ENCODE measurements at places on chromosomes 3 and 15.

- DNase-seq = no peak
These were observed 18.7 kb downstream of the UQCC5 start for GRCh38 chr3:52555056-52555455.

DNA sequence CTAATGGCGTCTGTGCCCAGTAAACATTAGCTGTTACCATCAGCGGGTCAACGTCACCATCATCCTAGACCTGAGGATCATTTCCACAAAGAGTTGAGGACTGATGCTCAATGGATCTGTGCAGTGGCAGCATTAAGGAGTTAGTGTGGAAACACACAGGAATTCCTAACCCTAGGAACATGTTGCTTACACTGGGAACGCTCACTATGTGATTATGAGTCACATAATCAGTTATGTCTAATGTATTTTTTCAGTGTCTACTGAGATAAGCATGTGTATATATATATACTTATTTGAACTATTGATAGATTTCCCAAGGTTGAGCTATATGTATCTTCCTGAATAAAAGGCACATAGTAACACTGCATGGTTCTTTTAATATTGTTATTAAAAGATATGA is 19.0 kb downstream of the ARNT2 start:
- no peak for DNase-seq

DNA sequence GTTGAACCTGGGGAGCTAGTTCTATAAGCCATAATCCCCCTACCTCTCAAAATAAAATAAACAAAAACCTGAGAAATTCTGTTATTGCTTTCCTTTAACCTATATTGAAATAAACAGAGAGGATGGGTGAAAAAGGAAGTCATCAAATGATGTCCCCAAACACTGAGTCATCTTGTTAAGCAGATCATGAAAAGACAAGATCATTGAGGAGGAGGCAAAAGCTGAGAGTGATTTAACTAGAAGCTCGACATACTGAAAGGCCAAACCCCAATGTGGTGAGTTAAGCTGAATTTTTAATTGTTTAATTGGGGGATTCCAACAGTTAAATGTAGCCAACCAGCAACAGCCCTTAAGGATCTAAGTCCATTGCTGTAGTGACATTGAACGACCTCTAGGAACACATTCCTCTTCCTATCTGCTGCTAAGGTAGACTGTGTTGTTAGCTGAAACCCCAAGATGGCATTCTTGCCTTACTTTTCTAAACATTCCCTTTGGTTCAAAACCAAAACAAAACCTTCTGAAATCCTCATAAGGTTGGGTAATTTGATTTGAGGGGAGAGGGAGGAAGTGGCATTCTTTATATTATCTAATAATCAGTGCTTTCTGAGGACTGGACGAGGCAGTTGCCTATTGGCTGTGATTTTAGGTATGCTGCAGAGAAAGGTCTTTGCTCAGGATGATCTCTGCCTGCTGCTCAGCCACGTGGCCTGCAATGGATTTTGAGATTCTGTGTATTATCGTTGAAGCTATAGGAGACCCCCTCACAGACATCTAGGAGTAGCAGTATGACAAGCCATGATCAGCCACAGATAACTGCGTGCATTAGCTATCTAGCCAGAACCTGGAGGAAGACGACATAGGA is 62.7 kb upstream of the BNIP2 start:
- DNase-seq = no peak

DNA sequence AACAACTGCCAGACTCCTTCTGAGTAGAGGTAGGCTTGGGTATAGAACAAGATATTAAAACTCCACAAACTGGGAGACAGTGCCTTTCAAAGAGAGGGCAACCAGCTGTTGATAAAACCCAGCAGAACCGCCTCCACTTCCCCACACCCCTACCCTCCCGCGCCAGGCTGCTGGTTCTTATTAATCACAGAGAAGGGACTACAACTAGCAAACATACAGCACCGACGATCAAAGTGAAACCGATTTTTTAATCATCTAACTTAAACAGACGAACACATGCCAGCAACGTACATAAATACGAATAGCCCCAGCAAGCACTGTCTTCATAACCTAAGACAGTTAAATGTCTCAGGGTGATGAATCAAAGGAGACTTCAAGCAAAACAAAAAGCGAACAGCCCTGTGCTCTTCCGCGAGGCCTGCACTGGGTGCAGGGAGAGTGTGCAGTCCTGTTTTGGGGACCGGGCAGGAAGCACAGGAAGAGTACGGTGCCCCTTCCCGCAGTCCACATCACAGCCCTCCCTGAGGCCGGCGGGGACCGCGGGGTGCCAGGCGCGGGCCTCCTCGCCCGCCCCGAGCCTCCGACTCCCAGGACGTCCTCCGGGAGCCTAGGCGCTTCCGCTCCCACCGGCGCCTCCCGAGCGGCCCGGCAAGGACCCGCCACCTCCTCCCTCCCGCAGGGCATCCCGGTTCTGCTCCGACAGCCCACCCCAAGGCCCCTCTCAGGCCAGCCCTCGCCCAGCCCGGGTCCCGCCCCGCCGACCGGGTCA is 75.1 kb upstream of the VGLL4 start:
- DNase-seq = peak; percentile 74

- DNase-seq = no peak
These were observed 56.2 kb downstream of the GREM1 start for GRCh38 chr15:32774022-32774421.

GRCh38 chr3:115977866-115978265 is 354.6 kb downstream of the GAP43 start:
- no peak for DNase-seq

DNA sequence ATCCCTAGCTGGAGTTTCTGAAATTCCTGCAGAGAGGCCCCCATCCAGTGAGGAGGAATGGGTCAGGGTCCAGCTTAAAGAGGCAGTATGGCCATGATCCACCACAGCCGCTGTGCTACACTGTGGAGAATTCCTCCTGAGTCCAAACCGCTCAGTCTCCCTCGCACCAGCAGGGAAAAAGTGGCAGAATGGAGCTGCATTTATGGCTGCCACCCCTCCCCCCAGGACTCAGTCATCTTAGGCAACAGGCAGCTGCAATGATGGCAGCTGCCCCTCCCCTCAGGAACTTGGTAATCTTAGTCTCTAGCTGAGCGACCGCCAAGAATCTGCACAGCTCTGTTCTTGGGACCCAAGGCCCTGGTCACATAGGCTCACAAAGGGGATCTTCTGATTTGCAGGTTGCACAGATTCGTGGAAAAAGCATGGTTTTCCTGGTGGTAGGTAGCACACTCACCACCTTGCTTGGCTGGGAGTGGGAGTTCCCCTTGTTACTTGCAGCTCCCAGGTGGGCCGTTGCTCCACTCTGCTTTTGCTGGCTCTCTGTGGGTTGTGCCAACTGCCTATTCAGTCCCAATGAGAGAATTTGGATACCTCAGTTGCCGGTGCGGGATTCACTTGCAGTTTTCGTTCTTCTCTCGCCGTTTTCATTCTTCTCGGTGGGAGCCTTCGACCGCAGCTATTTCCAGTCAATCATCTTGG is 204.1 kb downstream of the STXBP5L start:
- DNase-seq = no peak

DNA sequence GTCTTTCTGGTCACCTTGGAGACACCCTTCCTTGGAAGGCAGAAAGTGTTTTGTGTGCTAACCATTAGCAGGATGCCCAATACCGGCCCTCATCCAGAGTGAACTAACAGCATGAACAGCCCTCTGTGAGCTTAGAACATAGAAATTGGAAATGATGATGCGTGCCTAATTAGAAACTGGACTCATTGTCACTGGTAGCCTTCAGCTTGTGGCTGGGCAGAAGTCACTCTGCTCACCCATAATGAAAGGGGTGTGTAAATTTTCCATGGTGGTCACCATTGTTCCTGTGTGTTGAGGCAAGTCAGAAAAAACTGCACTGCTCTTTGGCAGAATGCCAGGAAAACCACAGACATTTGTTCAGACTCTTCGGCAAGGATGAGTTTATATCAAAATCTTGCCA is 74.7 kb upstream of the CNTN4 start:
- no peak for DNase-seq

DNA sequence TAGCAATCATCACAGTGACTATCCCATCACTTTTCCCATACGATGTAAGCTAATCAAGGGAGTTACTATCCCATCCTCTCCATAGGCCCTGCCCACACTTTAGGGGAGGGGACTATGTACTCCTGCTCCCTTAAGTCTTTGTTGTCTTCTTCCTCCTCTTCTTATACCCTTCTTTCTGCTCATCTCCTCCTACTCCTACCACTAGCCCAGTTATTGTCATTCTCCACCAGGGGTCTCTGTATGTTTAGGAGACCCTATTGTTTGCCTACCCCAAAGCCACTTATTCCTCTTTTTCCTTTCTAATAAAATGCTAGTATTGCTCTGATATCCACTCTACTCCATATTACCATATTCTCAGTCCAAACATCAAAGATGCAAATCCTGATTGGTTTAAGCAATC is 27.8 kb downstream of the STAC start:
- no peak for DNase-seq

DNA sequence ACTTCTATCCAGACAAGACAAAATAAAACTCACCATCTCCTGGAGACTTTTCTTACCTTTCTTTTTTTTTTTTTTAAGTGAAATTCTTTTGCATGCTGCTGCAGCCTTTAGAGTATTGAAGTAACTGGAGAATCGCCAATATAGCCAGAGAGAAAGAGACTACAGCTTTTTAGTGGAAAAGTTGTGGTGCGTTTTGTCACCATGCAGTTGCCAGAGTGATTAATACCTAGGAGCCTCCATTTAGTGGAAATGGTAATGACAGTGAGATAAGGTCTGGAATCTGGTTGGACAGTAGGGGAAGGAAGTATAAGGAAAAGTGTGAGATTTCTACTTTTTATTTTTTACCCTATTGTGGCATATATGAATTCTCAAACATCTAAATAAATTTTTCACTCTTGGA is 18.1 kb upstream of the PARP14 start:
- no peak for DNase-seq

- DNase-seq = no peak
These were observed 1.4 kb downstream of the UACA start for GRCh38 chr15:70761931-70762468.

DNA sequence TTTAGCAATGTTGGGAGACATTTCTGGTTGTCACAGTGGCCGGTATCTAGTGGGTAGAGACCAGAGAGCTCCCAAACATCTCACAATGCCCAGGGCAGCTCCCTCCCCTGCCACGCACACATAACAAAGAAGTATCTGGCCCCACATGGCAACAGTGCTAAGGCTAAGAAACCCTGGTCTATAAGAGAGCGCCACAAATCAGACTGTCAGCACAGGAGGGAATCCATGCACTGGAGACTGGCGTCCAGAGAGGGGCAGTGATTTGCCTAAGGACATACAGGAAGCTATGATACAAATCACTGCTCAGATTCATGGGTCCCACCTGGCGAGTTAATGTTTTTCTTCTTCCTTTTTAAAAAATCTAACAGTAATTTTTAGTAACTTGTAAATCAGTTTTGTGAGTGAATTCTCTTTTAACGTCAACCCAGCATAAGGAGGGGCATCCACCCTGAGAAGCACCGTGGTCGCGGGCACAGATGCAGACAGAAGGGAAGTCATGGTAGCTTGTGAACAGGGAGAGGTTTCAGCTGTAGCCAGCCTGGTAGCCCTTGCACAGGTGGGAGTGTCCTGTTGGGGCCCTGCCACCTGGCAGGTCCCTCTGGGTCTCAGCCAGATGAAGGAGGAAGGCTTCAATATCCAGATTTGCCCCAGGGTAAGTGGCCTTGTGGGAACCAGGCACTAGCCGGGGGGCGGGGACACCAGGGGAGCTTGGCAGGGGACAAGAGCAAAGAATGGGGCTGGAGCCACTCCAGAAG is 8.7 kb downstream of the ISG20 start:
- peak; percentile 10 for DNase-seq

DNA sequence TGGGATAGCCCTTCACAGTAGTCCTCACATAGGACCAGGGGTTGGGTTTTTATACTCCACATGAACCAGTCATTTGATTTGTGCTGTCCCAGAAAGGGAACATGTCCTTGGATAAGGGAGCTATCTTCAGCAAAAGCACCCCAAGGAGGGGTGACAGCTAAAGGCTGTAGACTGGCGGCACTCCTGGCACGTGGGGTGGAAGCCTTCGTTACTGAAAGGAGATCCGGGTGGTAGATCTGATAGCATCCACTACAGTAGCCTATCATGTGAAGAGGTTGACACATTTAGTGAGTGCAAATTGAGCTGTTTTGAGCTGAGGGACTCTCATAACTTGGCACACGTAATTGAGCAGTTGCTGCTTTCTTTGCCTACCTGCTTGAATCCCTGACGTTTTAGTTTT is 588.8 kb upstream of the GOLIM4 start:
- DNase-seq = no peak

DNA sequence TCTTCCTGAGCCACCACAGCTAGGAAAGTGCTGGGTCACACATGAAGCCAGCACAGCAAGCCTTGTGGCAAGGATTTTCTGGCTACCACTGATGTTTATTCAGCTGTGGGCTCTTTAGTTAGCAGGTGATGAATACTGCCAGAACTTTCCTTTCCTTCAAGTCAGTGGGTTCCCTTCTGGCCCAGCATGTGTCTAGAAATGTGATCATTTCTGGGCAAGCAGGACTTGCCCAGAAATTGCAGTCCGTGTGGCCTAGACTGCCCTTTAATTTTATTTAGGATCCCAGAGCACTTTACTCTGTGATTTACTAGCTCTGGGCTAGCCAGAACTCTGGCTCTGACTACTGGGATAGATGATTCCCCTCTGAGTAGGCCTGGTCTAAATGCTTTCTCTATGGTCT is 397.5 kb downstream of the ZIC4 start:
- no peak for DNase-seq

DNA sequence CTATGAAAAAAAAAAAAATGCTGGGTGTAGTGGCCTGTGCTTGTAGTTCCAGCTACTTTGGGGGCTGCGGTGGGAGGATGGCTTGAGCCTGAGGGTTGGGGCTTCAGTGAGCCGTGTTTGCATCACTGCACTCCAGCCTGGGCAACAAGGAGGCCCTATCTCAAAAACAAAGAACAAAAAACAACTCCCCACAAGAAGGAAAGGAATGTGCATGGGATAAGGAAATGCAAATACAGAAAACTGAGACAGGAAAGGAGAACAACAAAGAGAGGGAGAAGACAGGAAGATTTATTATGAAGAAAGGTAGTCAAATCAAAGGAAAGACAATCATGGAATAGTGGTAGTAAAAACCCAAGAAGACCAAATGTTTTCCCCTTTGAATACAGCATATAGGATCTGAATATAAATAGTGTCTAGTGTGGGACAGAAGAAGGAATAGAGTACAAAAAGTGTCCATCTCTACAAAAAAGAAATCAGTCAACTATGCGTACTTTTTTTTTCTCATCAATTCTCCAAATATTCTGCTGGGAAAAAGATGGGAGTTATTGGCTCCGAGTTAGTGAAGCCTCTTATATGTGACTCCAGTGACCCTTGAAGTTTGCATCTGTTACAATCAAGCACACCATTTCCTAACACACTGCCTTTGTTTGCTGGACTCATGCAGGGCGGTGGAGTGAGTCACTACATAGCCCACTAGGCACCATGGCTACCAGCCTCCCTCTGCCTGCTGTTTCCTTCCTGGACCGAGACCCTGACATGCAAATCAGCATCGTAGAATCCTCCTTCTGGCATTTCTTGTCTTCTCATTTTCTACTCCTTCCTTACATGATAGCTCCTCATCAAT is 101.2 kb upstream of the PTX3 start:
- no peak for DNase-seq

DNA sequence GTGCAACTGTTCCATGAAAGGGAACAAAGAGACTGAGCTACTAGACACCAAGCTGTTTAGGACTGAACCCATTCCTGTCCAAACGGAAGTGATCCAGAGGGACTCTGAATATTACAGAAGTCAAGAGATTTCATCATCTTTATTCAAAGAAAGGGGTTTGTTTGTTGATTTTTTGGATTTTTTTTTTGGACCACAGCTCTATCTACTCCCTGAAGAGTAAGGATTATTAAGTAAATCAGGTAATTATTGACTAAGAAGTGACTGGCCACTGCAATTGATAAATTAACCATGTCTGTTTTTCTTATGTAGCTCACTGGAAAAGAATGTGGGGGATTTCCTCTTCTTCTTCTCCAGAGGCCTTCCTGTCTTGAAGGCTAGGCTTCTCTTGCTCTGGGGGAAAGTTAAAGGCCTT is 146.6 kb upstream of the TPM1 start:
- no peak for DNase-seq
